ENCODE measurements at places on chromosomes 7 and 10.

GRCh38 chr10:55509168-55509567 is 708.1 kb upstream of the PCDH15 start:
- DNase-seq, result no peak

GRCh38 chr7:77409739-77410547 is 6.2 kb downstream of the GSAP start:
- no peak for DNase-seq

DNA sequence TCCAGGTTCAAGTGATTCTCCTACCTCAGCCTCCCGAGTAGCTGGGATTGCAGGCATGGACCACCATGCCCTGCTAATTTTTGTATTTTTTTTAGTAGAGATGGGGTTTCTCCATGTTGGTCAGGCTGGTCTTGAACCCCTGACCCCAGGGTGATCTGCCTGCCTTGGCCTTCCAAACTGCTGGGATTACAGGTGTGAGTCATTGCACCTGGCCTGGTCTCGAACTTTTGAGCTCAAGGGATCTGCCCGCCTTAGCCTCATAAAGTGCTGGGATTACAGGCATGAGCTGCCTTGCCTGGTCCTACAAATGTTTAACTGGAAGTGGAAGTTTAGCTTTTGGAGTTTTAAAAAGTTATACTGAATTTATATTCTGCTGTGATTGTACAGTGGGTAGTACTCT is 2.8 kb downstream of the MLLT10 start:
- DNase-seq, result no peak

DNA sequence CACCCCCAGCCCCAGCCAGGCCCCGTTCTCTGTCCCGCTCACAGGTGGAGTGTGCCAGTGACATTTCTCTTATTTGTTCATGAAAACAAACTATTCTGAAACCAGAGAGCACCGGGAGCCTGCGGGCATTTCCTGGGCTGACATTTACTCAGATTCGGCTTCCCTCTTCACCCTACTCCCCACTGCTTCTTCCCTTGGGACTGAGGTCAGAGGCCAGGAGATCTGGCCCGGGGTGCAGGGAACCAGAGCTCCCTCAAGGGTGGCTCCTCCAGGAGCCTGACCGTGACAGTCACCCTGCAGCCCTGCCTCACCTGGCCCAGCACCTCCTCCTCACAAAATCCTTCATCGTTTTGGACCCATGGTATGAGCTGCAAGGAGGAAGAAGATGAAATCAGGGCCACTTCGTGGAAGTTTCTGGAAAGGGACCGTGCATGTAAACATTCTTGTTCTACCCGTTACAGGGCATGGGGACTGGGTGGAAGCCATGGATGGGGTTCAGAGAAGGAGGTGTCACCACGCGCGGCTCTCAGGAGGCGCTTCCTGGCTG is 12.2 kb downstream of the BHLHA15 start:
- no peak for DNase-seq

- DNase-seq, result no peak
These were observed 6.6 kb downstream of the FASTK start for GRCh38 chr7:151073990-151074389.

GRCh38 chr7:99843808-99844207 is 16.0 kb downstream of the CYP3A43 start:
- DNase-seq, result no peak

- DNase-seq, result peak; percentile 13
These were observed 152.4 kb upstream of the NRBF2 start for GRCh38 chr10:62980687-62981086.

DNA sequence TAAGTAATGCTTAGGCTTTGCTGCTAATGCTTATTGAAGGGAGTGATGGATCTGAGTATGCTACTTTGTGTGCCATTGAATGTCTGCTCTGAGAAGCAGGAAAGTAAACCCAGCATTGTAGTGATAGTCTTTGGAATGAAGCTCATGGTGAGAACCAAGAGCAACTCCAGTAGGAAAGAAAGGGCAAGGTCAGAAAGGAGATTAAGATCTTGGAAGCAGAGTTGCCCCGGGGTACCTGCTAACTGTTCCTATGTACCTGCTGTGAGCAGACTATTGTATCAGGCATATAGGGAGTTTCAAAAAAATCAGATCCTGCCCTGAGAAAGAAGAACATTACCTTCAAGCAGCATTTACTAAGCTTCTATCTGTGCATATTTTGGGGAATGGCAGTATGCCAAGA is 54.5 kb upstream of the AASS start:
- no peak for DNase-seq

GRCh38 chr7:20839987-20840386 is 53.3 kb upstream of the SP8 start:
- DNase-seq, result no peak

- DNase-seq, result no peak
These were observed 111.7 kb downstream of the JCAD start for GRCh38 chr10:29947701-29948060.

DNA sequence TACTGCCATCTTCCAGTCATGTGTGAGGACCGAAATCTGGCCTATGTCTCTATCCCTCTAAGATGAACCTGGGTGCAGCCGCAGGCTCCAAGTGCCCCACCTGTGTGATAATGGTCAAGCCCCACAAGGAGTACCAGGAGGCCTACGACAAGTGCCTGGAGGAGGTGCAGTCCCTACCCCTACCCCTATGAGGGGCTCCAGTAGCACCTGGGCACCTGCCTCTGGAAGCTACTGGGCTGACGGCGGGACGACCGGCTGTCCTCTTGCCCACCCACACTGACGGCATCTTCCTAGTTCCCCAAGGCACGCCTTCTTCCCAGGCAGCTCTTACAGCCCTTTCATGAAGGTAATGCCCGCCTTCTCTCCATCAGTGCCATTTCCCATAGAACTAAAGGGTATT is 47.4 kb downstream of the HOXA1 start:
- DNase-seq, result no peak

- no peak for DNase-seq
These were observed 388.3 kb downstream of the KIF20B start for GRCh38 chr10:90089719-90090118.

DNA sequence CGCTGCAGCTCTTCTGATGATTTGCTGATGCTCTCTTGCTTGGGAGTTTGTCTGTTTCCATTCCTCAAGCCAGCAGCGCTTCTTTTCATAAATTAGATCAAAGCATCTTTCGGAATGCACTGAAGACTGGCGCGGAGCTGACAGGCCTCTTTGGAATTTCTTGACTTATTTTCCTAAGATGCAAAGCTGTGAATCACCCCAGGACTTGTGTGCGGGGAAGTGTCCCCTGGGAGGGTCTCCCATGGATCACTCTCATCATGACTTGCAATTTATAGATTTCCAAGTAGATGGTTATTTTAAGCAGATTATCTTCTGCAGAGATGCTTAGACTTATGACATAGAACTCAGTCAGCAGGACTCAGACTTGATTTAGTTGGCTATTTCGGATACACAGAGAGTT is 467.2 kb downstream of the TCERG1L start:
- DNase-seq, result no peak

GRCh38 chr7:133993547-133993946 is 133.6 kb upstream of the LRGUK start:
- DNase-seq, result no peak

DNA sequence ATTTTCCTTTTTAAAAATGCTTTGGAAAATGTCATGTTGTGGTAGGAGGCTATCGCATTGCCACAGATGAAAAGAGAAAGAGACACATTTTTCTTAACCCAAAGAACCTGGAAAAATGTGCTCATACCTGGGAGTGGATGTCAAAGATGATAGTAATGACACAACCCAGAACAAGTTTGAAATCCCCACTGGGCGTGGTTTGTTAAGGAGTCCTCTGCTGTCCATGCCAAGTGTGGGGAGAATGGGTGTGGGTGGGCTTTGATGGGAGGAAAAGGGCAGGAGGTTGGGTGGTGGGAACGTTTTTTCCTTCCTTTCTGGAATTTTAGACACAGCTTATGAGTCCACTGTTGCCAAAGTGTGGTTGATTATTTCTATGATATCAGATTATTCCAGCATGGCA is 10.9 kb downstream of the OPTN start:
- DNase-seq, result no peak

- DNase-seq, result no peak
These were observed 79.6 kb downstream of the LARP4B start for GRCh38 chr10:851901-852300.

GRCh38 chr10:117927332-117927731 is 119.4 kb downstream of the RAB11FIP2 start:
- no peak for DNase-seq

- DNase-seq, result no peak
These were observed 38.6 kb downstream of the MRC1 start for GRCh38 chr10:17847585-17848296.

GRCh38 chr10:119301397-119301796 is 94.0 kb downstream of the GRK5 start:
- DNase-seq, result peak; percentile 40

GRCh38 chr10:16681521-16681920 is 135.7 kb downstream of the RSU1 start:
- DNase-seq, result no peak

- DNase-seq, result peak; percentile 83
These were observed 672 bp downstream of the LCOR start for GRCh38 chr10:96832721-96833219.

GRCh38 chr7:51299391-51300133 is 17.0 kb downstream of the COBL start:
- DNase-seq, result no peak

DNA sequence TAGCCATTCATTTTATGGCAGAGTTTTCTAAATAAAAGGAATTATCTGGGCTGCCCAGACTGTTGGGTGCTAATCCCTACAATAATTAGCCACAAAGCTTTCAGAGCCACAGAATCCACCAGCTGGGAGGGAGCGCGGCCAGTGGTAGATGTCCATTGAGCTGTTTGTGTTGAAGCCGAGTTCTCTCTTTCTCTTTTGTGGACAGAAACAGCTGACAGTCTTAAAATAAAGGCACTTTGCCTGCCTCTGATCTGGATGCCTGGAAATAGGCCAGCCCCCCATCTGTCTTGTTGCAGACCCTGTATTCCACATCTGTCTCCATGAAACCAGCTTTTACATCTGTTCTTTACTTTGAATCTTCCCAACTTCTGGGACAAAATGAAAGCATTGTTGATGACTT is 66.1 kb downstream of the MTPN start:
- DNase-seq, result no peak

DNA sequence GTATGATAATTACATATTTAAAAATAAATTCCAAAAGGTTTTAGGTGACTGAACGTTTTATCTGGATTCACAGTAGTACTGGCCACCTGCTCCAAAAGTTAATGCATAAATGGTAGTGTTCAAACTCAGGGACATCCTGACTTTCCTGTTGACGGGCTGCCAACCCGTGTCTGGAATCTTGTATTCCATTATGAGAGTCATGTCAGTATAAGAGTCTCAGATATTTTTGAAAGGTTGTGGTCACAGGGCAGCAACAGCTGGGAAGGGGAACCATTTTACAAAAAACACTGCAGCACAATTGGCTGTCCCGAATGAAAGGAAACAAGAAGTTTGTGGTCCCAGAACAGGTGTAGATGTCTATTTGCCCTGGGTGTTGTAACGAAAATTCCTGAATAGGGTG is 2.8 kb downstream of the TDRD1 start:
- DNase-seq, result no peak

- peak; percentile 24 for DNase-seq
These were observed 1.6 kb downstream of the TCF7L2 start for GRCh38 chr10:112951359-112952281.

DNA sequence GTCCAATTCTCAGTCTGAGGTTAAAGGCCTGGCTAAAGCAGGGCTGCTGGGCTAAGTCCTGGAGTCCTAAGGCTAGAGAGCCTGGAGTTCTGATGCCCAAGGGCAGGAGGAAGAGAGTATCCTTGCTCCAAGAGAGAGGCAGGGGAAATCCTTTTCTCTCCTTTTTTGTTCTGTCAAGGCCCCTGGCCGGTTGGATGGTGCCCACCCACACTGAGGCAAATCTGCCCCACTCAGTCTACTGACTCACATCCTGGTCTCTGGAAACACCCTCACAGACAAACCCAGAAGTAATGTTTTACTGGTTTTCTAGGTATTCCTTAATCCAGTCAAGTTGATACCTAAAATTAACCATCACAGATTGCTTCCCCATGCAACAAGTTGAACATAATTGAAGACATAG is 23.0 kb downstream of the ZNF518A start:
- no peak for DNase-seq

- no peak for DNase-seq
These were observed 180.5 kb downstream of the PFKFB3 start for GRCh38 chr10:6383096-6383812.

GRCh38 chr7:113394856-113395255 is 276.5 kb upstream of the SMIM30 start:
- DNase-seq, result no peak

- DNase-seq, result no peak
These were observed 48.4 kb downstream of the CCDC6 start for GRCh38 chr10:59857921-59858320.

DNA sequence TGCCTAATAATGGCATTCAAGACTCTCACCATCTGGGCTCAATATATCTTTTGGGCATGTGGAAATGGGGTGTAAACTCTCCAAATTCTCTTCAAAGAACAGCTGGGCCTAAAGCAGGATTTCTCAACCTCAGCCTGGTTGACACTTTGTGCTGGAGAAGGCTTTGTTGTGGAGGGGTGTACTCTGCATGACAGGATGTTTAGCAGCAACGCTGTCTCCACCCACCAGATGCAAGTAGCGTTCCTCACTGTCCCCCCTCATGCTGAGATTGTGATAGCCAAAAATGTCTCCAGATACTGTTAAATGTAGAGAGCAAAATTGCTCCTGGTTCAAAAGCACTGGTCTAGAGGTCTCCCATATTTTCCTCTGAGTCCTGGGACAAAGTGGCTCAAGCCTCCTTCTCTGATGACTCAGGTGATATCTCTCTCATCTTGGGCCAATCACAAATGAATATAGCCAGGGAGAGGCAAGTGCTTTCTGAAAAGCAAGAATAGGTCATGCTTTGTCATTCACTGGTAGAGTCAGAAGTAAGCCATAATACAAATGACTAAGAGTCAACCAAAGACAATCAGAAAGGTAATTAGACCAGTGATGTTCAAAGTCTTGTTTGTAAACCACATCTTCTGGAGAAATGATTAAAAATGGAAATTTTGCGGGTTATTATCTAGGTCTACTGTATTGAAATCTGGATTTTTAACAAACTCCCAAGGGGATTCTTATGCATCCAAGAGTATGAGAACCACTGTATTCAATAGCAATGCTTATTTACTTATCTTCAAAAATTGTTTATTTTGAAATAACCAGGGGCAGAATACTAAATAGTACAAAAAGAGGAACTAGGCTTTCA is 330.8 kb downstream of the PTEN start:
- DNase-seq, result peak; percentile 12

DNA sequence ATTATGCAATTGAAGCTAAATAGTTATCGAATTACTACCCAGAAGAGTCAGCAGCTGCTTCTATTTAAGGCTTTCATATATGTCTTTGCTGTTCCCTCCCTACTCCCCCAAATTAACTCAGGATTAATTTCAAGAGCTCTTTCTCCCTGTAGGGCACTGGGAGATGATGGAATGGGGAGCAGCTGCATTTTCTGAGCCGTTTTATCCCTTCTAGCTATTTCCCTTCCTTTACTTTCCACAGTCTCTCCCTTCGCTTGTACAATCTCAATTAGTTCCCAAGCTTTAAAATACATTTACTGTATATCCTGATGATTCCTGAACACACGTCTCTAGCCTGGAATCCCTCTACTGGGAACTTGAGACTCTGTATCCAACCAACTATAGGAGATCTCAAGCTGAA is 19.8 kb upstream of the TSPAN12 start:
- DNase-seq, result no peak
